ENCODE measurements at places on chromosomes 2 and 18.

GRCh38 chr2:139156730-139157129 is 376.5 kb upstream of the NXPH2 start:
- DNase-seq: no peak

GRCh38 chr2:223943561-223944008 is 1.6 kb downstream of the WDFY1 start:
- peak; percentile 62 for DNase-seq

- no peak for DNase-seq
Measured at GRCh38 chr2:23456881-23457760, 72.1 kb downstream of the KLHL29 start.

DNA sequence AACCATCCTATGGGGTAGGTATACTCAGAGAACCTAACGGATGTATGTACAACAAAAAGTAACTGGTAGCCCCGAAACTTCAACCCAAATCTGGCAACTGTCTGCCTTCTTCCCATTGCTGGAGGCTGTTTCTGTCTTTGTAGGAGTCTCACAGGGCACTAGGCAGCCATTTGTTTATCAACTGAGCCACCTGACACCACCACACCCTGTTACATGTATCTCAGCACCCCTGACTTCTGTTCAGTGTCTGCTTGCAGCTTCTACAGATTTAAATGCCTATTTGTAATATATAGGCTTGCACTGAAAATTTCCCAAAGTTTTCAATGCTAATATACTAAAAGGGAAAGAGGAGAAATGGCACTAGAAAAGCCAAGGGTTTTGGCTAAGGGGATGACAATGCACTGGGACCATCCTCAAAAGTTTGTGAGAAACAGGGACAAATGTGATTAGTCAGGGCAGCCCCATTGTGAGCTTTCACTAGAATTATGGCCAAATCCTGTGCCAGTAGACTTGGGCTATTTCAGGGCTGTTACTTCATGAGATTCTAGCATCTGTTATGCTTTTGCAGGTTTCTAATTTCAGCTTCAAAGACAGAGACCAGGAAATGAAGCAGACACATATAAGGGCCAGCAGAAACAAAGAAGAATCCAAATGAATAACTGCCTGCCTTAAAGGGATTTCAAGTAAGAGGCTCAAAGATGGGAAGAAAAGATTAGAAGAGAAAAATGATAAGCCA is 103.3 kb downstream of the MYO5B start:
- DNase-seq: no peak

GRCh38 chr2:1730015-1730927 is 14.0 kb downstream of the PXDN start:
- DNase-seq: peak; percentile 95

- DNase-seq: no peak
Measured at GRCh38 chr18:79486356-79487182, 90.8 kb downstream of the NFATC1 start.

GRCh38 chr2:20291846-20292408 is 58.7 kb downstream of the PUM2 start:
- no peak for DNase-seq

DNA sequence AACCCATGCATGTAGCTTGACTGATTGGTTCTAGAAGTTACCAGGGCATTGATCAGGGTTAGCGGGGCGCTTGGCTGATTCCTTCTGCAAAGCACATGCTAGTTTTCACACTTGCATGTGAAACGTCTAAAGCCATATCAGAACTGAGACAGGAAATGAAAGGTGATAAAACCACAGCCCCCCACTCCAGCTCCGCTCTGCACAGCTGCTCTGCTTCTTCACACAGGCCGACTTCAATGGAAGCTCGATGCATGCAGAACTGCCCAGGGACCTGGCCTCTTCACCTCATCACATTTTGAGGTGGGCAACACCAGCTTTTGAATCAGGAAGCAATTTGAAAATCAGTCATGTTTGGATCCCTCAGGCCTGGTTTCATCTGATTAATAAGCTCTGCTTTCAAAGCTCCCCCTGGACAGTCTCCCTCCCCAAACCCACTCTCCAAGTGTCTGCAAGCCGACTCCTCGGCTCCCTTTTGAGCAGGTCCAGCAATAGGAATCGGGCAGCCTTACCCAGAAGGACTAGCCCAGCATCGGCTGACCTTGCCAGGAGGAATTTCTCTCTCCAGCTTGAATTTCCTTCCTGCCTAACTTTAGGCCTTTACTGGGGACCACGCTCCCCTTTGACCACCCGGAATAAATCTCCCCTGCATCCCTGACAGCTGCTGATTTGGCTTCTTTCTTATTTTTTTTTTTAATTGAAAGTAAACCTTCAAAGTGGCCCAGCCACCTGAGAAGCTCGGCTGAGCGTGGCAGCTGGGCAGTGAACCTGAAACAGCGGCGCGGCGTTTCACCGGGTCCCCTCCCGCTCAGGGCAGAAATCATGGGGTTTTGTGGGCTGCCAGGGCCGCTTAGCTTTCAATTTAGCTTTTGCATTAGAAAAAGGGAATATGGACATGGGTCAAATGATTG is 31.7 kb downstream of the HRH4 start:
- DNase-seq: no peak

- no peak for DNase-seq
Measured at GRCh38 chr2:2174956-2175355, 156.1 kb downstream of the MYT1L start.

- DNase-seq: no peak
Measured at GRCh38 chr2:67619204-67619603, 222.1 kb downstream of the ETAA1 start.

- DNase-seq: no peak
Measured at GRCh38 chr2:73448856-73449255, 63.2 kb downstream of the ALMS1 start.

- DNase-seq: peak; percentile 6
Measured at GRCh38 chr2:228474466-228474865, 293.0 kb upstream of the SPHKAP start.

DNA sequence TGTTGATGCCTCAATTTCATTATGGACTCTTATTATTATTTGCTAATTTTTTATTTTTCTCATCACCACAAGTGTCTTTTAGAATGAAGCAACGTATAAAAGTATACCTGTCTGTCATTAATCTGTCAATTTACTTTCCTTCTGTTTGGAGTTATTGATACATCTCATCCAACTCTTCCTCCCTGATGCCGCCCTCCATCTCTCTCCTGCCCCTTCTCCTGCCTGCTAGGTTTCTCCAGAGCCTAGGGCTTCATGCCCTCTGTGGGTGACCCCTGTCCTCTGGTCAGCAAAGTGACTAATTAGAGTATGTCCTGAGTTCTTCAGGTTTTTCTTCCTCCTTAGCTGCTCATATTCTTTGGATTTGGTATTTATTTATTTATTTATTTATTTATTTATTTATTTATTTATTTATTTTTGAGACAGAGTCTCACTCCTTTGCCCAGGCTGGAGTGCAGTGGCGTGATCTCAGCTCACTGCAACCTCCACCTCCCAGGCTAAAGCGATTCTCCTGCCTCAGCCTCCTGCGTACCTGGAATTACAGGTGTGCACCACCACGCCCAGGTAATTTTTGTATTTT is 162.5 kb upstream of the MYCN start:
- DNase-seq: no peak

GRCh38 chr2:148049284-148049683 is 28.4 kb downstream of the MBD5 start:
- no peak for DNase-seq

DNA sequence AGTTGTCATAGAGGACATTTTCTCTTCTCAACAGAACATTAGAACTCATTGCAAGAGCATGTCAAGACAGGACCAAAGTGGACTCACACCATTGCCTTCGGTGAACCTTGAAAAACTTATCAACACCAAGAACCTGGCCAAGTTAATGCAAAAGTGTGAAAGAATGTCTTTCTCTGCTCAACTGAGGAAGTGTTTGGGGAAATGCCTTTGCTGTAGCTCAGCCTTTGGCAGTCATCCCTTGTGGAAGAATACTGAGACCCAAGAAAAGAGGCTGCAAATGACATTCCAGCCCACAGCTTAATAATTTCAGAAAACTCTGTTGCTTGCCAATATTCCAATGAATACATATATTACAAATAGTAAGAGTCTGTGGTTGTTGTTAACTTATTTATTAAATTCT is 728.8 kb upstream of the PIK3C3 start:
- no peak for DNase-seq

DNA sequence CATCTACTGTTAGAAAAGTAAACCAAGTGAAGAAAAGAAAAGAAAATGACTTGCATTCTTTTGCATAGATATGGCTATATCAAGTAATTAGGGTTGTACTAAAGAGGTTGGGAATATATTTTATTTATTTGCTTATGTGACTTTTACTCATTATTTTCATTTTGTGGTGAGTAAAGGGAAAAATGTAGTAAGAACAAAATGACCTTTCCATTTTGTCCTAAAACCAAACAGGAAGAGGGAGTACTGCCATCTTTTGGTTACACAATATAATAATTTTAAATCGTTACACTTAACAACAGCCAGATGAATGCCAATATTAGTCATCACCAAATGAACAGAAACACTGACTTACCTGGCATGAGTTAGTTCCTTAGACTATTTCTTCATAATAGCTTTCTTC is 47.3 kb upstream of the NDUFV2 start:
- DNase-seq: peak; percentile 79

- DNase-seq: no peak
Measured at GRCh38 chr18:56314396-56314795, 324.0 kb downstream of the TXNL1 start.

- DNase-seq: no peak
Measured at GRCh38 chr18:79493211-79493800, 97.6 kb downstream of the NFATC1 start.

DNA sequence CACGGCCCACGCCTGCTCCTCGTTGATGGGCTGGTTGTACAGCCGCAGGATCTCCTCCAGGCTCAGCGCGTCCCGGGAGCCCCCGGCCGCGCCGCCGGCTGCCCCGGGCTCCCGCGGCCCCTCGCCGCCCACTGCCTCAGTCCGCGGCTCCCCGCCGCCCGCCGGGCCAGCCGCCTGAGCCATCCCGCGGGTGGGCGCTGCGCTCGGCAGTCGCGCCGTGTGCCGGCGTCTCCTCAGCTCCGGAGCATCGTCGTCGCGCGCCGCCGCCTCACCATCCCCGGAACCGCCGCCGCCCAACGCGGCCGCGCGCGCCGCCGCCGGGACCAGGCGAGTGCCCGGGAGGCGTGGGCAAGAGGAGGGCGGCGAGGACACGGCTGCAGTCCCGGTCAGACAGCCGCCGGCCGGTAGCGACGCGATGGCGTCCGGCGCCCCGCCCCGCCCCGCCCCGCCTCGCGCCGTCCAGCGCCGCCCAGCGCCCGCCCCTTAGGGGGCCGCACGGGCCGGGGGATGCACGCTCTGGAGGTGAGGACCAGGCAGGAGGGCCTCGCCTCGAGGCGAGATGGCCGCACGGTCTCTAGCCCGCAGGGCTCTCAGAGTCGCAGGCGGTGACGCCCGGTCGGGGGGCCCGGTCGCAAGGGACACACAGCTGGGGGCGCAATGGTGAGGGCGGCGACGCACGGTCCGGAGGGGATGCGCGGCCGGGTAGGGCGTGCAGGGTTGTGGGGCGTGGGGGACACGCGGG is at the start of gene SPIRE1:
SPIRE1 (minus strand) TSS at position 424 of the 742 bp plus-strand sequence; CDS start at position 183, 241 bp downstream.
- peak; percentile 45 for DNase-seq

- no peak for DNase-seq
Measured at GRCh38 chr2:2665834-2666133, 334.7 kb upstream of the MYT1L start.

DNA sequence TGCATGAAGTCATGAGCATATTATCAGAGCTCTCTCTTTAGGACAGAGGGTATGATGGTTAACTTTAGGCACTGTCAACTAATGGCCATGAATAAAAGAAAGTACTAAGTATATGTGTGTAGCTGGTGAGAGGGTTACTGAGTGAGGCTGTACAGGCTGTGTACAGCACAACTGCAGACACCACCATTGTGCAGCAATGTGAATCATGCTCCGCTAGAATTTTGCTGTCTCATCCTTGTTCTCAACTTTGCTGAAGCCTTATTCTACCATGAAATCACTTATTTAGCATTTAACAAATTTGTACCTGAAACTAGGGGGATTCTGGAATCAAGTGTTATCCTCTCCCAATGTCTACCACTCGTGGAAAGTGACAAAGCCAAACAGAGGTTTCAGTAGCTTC is 414.9 kb downstream of the PLCL1 start:
- DNase-seq: no peak

GRCh38 chr2:140173790-140174189 is 1393.6 kb upstream of the NXPH2 start:
- DNase-seq: no peak

GRCh38 chr2:96158554-96158940 is 13.3 kb upstream of the DUSP2 start:
- no peak for DNase-seq
